ENCODE measurements at places on chromosomes 1 and 21.

DNA sequence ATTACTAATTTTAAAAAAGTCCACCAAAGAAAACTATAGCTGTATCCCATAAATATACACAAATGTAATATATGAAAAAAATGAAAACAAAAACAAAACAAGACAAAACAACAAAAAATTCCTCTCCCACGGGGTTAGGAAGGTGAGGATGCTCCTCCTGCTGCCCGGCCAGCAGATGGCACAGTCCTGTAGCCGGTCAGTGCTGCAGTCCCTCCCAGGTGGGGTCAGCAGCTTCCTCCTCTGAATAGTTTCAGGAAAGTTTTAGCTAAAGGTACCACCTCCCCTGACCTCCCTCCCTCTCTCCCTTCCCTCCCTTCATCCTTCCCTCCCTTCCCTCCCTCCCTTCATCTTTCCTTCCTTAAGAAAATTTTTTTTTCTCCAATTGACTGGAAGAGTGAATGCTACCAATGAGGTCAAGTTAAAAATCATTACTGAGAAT lies 67.8 kb upstream of the BCL10 start:
- DNase-seq, result no peak

GRCh38 chr1:55673416-55673815 lies 458.3 kb upstream of the USP24 start:
- DNase-seq, result no peak

GRCh38 chr1:68111519-68112436 lies 61.4 kb upstream of the DIRAS3 start:
- peak; percentile 21 for DNase-seq

- no peak for DNase-seq
Measured at GRCh38 chr1:55696181-55696754, 481.1 kb upstream of the USP24 start.

GRCh38 chr1:55968661-55969060 lies 610.7 kb downstream of the PLPP3 start:
- DNase-seq, result no peak

DNA sequence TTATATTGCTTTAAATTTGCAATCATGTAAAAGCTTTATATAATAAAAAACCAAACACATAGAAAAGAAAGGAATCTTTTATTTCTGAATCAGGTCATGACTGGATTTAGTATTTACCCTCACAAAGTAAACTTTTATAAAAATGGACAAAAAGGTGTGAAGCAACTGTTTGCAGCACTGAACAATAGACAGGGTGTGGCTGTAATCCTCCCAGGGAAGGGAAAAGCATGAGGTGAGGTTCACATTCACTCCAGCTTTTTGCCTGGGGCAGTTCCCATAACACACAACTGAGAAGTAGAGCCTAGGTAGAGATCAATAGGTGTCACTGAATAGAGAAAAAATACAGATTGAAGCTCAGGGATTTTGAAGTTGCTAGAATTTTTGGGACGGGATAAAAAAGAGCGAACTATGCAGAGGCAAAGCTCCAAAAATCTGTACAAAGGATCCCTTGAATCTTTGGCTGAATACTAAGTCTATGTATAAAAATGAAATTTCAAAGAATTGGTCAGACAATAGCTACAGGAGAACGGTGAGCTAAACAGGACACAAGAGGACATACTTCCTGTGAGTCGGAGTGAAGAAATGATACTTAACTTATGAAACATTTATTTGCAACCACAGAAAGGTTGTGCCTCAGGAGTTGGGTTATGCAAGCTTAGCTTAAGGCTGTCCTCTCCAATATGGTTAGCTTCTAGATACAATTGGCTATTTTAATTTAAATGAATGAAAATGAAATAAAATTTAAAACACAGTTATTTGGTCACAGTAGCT lies 162.0 kb upstream of the ZP4 start:
- DNase-seq, result no peak
